Upper lobe of right lung (tissue), 1 donor: ENCODE measurements at places on chromosomes 2 and 18.

DNA sequence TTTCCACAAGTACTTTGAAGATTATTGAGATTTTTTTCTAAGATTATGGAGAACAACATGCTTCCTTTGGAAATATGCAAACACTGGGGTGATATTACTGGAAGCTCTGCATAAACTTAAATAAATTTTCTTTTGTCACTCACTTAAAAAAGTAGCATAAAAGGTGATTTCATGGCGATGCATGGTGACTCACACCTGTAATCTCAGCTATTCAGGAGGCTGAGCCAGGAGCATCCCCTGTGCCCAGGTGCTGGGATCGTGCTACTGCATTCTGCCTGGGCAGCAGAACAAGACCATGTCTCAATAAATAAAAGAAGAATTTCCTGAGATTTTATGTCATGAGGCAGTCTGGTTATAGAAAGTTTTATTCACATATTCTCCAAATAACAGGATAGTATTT, 679.1 kb upstream of the CDH2 start:
- DNase-seq, result no peak

DNA sequence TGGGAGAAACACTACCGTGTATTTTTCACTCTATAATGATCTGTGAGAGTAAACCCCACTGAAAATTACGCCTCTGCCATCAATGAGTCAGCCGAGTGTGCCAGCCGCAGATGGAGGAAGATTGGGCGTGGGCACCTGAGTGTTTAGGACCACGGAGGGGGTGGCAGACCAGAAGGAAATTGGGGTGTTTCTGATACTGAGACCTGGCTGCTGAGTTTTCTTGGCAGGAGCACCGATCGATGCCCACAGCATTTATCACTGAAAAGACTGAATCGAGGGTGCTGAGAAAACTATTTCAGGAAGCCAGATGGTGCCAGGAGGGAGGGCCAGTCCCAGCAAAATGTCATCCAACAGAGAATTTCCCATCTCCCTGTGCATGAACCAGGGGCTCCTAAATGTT, 91.9 kb upstream of the TPO start:
- DNase-seq, result no peak

- DNase-seq, result no peak
Observed at GRCh38 chr2:214547931-214548330, 137.1 kb downstream of the VWC2L start.

DNA sequence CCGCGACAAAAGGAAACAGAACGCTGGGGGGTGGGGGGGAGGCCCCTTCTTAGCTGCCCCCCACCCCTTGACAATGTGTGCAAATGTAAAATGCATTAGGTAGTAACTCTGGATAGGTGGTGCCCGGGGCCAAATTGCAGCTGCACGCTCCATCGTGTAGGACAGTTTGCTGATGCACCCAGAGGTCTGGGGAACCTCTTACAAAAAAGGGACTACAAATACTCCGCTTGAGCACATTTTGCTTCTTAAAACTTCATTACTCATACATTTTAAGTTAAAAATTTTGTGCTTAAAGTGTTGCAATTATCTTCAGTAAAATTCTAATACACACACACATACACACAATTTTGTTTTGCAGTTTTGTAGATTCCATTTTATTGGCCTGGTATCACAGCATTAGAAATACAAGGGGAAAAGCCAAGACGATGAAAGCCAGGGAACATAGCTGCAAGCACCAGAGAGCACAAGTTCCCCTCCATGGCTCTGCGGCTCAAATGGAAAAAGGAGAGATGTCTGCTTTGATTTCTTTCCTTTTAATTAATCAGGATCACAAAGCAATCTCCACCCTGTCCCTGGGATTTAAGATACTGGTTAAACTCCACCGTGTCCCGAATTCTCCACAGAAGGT, 582.1 kb downstream of the ZEB2 start:
- no peak for DNase-seq

- no peak for DNase-seq
Observed at GRCh38 chr2:187495324-187495723, 47.3 kb upstream of the CALCRL start.

DNA sequence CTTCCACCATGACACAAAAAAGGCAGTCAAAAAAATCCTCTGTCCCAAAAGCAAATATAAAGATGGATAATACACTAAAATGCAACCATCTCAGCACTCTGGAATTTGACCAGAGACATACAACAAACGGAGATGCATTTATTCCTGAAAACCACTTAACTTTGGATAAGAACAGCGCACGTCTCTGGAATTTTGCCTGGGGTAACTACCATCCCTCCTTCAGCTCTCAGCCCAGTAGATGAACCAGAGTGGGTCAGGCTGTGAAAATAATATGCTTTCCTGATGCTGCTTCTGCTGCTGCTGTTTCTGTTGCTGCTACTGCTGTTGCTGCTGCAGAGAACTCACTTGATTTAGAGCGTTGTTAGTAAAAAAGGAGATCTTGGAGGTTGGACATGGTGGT, 133.8 kb upstream of the ACVR2A start:
- DNase-seq, result no peak

DNA sequence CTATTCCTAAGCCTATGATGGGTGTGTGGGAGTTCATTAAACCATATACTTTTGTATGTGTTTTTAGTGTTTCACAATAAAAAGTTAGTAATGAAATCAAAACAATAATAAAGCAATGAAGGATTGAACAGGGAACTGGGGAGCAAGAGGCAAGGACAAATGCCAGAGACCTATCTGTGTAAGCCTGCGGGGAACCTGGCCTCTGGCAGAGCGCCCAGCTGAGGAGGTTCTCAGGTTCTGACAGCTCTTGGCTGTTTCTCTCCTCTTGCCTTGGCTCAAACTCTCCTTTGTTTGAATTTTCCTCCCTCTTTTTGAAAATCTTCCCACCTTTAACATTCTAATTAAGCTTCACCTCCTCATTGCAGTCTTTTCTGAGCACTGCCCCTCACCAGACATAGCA, 200.0 kb upstream of the NCKAP5 start:
- DNase-seq, result no peak

GRCh38 chr2:205708231-205708631, 25.9 kb downstream of the NRP2 start:
- no peak for DNase-seq

GRCh38 chr2:97646977-97647376, 1.1 kb downstream of the COX5B start:
- DNase-seq, result no peak

GRCh38 chr2:168300460-168300859, 53.1 kb upstream of the STK39 start:
- no peak for DNase-seq

GRCh38 chr18:23453680-23454058, 582 bp downstream of the RIOK3 start:
- no peak for DNase-seq

- no peak for DNase-seq
Observed at GRCh38 chr2:112095681-112096080, 40.6 kb downstream of the TMEM87B start.

- no peak for DNase-seq
Observed at GRCh38 chr2:154343282-154343681, 355.2 kb upstream of the KCNJ3 start.

- DNase-seq, result peak; percentile 62
Observed at GRCh38 chr2:4354678-4355077, 651.3 kb downstream of the DCDC2C start.

- DNase-seq, result no peak
Observed at GRCh38 chr2:147051248-147051647, 793.6 kb upstream of the ACVR2A start.

GRCh38 chr2:230865307-230865765, 594 bp downstream of the ITM2C start:
- no peak for DNase-seq

DNA sequence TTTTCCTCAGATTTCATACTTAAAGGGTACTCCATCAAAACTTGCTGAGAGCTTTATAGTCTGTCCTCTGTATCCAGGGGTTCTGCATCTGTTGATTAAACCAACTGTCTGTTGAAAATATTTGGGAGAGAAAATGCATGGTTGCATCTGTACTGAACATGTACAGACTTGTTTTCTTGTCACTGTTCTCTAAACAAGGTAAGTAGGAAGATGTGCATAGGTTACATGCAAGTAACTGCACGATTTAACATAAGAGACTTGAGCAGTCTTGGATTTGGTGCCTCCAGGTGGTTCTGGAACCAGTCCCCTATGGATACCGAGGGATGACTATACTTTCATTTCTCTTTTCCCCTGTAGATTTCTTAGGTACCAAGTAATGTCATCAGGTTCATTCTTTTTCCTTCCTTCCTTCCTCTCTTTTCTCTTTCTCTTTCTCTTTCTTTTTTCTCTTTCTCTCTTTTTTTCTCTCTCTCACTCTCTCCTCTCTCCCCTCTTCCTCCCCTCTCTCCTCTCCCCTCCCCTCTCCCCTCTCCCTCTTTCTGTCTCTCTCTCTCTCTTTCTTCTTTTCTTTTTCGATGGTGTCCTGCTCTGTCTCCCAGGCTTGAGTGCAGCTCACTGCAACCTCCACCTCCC, 23.2 kb downstream of the ADNP2 start:
- no peak for DNase-seq

DNA sequence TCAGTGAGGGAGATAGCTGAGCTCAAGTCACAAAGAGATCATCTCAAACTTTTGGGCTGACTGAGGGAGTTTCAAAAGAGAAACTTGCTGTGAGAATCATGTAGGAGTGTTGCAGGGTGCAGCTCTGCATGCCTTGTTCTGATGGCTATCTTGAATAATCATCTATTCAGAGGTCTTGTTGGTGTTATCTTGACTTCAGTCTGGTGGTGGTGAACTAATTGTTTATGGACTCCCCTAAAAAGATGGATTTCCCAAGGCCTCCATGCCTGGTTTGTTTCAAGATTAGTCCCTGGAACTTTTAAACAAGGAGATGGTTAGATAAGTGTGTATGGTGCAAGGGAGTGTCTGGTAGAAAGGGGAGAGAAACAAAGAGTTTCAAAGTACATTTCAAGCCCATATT, 29.8 kb downstream of the SLC39A6 start:
- no peak for DNase-seq

GRCh38 chr2:177535958-177536504, 143.5 kb downstream of the AGPS start:
- no peak for DNase-seq

GRCh38 chr2:37705191-37705590, 33.7 kb upstream of the CDC42EP3 start:
- DNase-seq, result no peak

- no peak for DNase-seq
Observed at GRCh38 chr2:218997731-218998130, 4.5 kb upstream of the CRYBA2 start.

DNA sequence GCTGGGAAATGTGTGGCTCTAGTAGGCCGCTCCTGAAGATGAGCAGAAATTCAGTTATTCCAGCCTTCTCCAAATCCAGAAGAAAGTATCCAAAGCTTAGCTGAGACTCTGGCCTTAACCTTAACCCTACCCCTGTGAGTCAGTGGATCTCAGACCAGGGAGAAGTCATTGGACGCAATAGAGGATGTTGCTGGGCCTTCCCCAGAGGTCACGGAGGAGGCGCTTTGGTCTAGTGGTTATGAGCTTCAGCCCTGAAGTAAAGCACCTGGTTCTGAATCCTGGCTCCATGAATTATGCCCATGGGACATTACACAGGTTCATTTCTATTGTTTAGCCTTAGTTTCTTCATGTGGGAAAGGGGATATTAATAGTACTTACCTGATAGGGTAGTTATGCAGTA, 24.0 kb downstream of the PKDCC start:
- DNase-seq, result no peak

GRCh38 chr18:26267357-26267930, 41.2 kb downstream of the TAF4B start:
- no peak for DNase-seq

DNA sequence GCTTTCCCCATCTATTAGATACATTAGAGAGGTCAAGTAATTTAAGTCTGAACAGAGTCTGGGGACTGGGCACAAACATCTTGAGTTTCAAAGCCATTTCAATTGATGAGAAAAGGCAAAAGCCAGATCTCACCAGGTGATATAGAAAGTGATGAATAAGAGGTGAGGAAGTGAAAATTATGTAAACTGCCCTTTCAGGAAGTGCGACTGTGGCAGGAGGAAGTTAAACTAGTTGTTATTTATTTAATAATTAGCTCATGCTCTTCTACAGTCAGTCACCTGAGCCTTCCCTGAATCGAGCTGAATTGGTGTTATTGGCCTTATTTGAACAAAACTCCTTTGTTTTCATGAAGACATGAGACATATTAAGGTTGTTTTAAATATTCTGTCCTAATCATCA, 115.1 kb downstream of the CDH20 start:
- no peak for DNase-seq

- DNase-seq, result no peak
Observed at GRCh38 chr2:218000136-218000535, 2.7 kb downstream of the TNS1 start.

DNA sequence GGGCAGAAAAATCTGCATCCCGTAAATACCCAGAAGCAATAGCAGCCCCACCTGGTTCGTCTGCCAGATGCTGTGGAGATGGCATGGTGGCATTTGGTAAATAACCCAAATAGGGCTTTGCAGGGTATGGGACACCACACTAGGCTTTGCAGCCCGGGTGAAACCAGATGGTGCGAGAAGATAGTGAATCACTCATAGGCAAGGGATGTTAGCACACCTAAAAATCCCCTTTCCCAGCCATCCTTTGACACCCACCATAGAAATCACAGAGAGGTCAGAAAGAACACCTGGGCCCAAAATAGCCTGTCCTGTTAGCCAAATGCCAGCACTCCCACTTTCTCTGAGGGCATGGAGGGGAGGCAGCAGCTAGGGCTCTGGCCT, 47.6 kb downstream of the BCL11A start:
- no peak for DNase-seq

DNA sequence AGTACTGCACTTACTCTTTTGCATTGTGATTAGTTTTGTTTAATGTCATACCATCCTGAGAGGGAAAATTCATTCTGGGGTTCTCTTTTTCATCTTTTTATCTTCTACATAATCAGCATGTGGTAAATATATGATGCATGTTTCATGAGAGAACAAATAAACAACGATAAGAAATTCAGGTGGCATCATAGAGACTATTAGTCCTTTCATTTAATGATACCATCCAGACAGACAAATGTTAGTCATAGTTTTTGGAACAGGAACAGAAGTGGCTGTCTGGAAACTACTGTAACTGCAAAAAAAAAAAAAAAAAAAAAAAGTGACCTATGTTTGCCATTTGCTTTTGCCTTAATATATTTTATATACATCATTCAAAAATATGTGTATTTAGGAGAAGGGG, 761.0 kb downstream of the EPHA4 start:
- no peak for DNase-seq

DNA sequence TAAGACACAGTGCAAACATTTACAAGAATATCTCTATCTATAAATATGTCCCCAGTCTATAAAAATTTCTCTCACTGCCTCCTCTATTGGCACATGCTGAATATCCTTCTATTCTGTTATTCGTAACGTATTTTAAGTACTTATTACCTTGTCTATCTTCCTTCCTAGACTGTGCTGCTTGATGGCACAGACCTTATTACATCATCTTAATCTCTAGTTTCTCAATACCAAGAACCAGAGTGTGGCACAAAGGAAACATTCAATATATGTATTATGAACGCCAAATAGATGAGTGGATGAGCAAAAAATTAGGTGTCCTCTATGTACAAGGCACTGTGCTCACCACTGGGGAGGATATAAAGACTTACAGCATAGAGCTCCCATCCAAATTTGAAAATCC, 282.8 kb downstream of the NBAS start:
- DNase-seq, result no peak
